Germinal center (tissue), 1 donor: ENCODE measurements at places on chromosomes 12 and 14.

DNA sequence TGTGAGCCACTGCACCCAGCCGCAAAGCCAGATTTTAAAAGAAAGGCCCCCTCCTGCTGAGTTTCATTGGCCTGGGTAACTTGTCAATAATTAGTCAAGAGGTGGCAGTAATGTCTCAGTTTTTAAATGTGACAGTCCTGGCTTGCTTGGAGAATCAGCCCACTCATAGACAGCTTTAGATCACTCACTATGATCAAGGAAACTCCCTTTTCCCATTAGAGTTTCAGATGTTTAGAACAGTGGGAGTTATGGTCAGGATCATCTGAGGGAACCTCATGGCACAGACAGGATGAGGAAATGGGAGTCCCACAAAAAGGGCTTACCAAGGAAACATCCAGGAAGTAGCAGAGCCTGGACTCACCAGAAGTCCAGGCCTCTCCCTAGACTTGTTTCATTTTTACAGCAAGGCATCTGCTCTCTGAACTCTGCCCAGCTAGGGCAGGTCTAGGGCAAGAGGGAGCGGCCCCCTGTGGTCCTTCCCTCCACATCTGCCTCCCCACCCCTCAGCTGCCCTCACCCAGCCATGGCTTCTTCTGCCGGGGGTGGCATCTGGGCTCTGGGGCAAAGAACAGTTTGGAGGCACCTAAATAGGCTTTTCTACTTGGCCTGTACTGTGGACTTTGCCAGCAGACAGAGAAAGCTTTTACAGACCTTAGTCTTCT, 11.2 kb downstream of the BCL2L14 start:
- no peak for DNase-seq

DNA sequence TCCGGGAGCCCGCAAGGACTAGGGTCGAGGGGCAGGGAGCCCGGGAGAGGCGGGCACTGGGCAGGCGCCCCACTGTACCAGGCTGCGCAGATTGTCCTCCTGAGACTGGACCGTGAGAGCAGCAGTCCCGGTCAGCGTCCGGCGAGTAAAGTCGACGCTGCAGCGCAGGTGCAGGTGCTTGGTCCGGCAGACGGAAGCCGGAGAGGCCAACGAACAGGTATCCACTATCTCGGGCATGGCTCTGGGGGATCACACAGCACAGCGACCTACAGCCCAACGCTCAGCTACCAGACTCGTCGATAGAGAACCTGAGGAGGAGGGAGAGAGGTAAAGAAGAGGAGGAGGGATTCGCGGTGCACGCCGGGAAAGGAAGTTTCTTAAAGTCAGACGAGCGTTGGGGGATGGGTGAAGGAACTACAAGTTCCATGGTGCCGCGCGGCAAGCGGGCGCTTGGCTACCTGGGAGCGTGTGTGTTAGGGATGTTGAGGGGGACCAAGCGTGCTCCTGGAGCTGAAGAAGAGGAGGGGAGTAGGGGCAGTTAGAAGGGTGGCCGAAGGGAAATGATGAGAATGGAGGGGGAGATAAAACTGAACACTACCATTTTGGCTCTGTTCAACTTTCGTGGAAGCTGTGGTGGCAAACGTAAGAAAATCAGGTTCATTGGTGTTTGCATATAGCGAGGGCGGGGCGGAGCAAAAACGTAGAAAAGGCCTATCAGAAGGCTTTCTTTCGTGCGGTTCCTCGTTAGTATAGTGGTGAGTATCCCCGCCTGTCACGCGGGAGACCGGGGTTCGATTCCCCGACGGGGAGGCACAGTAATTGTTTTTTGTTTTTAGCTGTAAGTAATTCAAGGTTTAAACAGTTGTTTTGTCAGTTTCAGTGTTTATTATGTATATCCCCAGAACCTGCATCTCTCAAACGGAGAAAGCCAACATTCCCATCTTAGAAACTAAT, at the start of gene LTA4H:
TSS of gene LTA4H (minus strand) at position 305 of the 954 bp plus-strand sequence. CDS start at position 237, 68 bp downstream.
- DNase-seq = peak; percentile 95

DNA sequence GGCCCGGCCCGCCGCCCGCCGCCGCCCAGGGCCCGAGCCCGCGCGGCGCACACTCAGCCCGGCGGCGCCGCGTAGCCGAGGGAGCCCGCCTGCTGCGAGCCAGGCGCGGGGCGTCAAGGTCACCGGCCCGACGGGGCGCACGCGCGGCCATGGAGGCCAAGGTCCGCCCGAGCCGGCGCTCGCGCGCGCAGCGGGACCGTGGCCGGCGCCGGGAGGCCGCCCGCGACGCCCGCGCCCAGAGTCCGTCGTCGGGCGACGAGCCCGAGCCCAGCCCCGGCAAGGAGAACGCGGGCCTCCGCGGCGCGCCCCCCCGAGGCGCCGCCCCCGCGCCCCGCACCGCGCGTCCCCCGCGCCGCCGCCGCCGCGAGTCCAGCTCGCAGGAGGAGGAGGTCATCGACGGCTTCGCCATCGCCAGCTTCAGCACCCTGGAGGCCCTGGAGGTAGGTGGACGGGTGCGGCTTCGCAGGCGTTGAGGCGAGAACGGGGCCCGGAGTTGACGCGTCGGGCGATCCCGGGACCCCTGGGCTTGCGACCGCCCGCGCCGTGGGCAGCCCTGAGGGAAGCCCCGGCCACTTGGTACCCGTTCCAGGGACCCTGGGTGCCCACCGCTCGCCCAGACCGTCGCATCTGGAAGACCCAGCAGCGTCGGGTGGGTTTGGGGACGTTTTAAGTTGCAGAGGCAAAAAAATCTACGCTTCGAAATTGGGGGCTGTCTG, 629 bp downstream of the FBRSL1 start:
- peak; percentile 42 for DNase-seq

DNA sequence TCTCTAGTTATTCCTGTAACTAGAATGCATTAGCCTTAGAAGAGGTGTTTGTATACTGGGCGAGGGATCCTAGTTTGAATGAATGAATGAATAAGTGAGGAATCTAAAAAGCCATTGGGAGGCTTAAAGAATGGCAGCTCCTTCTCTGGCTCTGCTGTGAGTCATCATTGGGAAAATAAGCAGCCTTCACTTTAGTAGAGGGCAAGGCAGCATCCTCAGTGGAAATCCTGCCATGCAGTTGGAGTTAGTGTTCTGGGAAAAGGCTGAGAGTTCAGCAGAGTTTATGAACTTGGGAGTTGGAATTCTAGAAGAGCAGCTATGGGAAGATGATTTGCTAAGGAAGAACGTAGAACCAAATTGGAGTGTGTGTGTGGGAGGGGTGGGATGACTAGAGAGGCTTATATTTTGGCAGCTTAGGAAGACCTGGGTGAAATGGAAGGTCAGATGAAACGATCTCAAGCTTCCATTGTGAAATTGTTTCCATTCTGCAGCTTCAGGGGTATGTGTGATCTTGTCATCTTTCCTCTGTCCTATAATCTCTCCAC, 120.8 kb downstream of the PTCSC3 start:
- DNase-seq = no peak

- no peak for DNase-seq
Observed at GRCh38 chr14:103974575-103974974, 32.2 kb upstream of the RD3L start.

DNA sequence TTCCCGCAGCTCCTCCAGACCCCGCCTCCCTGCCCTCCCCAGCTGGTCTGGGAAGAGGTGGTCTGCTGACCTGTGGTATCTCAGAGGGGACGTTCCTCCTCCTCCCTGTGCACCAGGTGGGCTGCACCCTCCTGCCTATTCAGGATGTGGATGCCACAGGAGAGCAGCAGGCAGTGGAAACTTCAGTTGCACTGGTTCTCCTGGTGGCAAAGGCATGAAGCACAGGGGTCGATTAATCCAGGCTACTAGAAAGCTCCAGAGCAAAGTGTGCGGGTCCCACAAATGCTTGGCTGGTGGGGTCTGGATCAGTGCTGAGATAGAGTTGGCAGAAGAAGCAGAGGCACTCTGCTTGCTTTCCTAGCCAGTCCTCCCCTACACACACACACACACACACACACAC, 197.0 kb downstream of the SLC41A2 start:
- no peak for DNase-seq

DNA sequence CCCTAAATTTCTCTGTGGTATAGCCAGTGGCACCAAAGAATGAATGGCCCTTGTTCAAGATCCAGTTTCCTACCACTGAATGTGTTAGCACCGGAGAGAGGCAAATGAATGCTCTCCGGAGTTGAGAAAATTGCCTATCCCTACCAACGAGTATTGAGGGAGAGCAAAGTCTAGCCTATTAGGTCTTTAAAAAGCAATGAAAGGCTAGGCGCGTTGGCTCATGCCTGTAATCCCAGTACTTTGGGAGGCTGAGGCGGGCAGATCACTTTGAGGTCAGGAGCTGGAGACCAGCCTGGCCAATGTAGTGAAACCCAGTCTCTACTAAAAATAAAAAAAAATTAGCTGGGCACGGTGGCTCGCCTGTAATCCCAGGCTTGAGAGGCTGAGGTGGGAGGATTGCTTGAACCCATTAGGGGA, 898 bp upstream of the RAB15 start:
- DNase-seq = no peak

GRCh38 chr14:101918065-101918989, 46.0 kb upstream of the DYNC1H1 start:
- DNase-seq = no peak
